ENCODE measurements at places on chromosomes 16 and 17.

DNA sequence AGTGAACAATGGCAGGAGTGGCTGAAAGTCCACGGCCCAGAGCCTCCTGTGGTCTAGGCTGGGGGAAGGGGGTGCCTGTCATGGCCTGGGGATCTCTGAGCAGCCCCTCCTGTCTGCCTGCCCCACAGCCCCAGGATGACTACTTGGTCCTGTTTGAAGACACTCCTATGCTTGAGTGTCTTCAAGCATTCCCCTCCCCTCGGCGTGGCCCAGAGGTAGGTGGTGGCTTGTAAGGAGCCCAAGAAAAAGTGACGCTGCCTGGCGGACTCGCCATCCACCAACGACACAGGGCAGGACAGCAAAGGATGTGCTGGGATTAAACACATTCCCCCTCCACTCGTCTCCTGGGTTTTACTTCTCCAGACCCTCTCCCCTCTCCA lies 5.7 kb downstream of the SULT1A1 start:
- DNase-seq: no peak

DNA sequence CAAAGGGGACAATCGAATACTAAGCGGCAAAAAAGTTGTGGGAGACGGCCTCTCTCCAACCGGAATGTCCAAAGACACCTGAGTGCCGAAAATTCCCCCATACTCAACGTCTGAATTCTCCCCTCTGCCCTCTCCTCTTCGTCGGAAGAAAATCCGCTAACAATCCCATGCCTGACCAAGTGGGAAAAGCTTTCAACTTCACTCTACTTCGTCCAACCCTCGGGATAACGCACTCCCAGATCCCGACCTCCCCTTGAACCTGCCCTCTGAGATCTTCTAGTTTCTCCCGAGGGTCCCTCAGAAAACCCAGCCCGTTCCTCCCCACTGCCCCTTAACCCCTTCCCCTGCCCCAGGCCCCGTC lies 961 bp downstream of the AMFR start:
- DNase-seq: no peak

- no peak for DNase-seq
Measured at GRCh38 chr17:11302401-11303186, 61.6 kb downstream of the SHISA6 start.

DNA sequence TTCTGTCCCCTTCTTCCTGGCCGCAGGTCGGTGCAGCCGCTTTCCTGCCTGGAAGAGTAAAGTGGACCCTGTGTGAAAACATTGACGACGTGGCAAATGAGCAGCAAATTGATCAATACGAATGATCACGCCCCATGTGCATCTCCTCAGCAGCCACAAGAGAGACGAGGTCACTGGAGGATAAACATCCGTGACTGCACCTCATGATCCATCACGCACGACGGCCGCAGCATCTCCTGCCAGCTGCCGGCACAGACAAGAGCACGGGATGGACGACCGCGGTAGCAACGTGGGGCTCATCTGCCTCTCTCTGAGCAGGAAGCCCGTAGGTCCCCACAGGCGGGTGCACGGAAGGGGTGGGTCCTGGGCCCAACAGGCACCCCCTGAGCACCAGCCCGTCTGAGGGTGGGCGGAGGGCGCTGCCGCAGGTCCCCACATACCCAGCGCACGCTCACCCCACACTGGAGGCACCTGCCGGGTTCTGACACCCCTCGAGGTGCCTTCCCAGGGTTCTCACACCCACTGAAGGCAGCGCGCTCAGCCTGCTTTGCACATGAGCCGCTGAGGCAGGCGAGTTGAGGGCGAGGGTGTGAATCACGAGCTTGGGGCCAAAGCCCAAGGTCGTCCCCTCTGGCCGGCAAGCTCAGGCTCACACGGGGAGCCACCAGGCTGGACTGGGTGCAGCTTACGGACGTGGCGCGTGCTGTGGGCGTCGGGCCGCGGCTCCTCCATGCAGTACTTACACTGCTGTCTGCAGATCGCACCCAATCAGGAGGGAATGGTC lies 12.3 kb upstream of the CDH15 start:
- DNase-seq: no peak

- no peak for DNase-seq
Measured at GRCh38 chr17:31521632-31522283, 130.3 kb downstream of the RAB11FIP4 start.

DNA sequence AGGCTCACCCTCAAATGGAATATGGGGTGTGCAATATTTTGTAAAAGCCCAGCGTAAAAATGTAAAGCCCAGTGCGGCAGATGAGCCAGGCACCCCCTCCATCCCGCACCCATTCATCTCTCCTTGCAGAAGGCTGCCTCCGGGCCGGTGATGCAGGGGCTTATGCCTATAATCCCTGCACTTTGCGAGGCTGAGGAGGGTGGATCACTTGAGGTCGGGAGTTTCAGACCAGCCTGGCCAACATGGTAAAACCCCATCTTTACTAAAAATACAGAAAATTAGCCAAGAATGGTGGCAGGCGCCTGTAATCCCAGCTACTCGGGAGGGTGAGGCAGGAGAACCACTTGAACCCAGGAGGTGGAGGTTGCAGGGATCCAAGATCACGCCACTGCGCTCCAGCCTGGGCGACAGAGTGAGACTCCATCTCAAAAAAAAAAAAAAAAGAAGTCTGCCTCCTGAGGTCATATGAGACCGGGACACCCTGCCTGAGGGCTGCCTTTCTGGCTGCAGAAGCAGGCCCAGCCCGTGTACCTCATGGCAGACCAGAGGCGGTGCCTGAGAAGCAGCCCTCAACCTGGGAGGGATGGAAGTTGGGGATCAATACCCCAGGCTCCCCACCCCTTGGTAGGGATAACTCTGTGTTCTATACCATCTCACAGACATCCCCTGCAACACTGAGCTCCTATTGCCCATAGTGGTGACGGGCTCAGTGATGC lies 17.5 kb upstream of the ATP2C2 start:
- DNase-seq: no peak

GRCh38 chr17:50556803-50557202 lies 3.7 kb upstream of the CACNA1G start:
- DNase-seq: no peak

DNA sequence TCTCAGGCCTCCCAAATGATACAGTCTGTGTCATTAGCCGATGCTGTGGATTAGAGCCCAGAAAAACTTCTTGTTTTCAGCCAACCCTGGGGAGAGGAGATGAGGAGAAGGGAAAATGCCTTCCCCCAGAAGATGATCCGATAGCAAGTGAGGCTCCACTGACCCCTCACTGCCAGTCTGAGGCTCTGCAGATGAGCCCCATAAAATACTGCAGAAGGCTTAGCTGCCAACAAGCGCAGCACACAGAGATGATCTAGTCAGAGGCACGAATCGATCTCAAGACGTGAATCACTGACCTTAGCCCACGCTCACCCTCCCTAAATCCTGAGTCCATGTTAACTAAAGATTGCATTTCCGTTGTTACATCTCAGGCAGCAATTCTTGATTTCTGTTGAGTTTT lies 31.5 kb downstream of the SALL1 start:
- no peak for DNase-seq

DNA sequence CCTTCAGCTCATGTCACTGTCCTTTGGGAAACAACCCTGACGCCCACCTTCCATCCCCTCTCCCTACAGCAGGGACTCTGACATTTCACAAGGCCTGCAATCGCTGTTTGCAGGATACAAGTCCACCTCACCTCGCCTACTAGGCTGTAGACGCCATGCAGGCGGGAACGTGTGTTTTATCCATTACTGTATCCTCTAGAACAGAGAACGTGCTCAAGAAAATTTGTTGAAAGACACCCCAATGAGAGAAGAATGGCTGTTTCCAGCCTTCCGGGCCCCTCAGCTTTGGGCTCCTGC lies 1.5 kb upstream of the TTYH2 start:
- DNase-seq: no peak

DNA sequence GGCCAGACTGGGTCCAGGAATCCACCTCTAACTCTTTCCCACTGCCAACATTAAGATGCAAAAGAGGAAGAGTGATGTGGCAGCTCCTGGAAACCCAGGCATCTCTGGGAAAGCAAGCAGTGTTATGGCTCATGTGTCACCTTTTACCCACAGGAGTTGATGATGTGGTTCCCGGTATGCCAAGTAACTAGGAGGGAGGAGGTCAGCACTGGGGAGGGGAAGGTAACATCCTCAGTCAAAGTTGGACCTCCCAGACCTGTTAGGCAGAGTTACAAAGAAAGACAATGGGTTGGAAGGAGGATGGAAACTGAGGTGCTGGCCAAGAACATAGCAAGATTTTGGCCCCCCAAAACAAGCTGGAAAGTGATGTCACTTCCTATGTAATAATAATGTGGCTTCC lies 11.4 kb downstream of the KRABD2 start:
- DNase-seq: no peak

- no peak for DNase-seq
Measured at GRCh38 chr17:68627956-68628575, 26.9 kb upstream of the FAM20A start.

DNA sequence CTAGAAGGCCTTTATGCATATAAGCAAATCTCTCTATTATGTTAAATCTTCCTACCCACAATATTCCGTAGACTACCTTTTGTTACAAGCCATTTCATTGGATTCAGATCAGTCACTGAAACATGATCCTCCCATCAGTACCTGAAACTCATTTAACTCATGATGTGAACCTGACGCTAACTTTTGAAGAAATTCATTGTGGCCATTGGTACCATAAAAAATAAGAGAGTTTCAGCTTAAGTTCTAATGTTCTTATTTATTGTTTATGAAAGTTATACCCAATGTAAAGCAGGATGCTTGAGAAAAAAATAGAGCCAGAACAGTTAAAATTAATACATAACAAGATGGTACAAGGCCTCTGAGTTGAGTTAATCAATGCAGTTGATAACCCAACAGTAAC lies 439.6 kb downstream of the KCNJ2 start:
- no peak for DNase-seq

DNA sequence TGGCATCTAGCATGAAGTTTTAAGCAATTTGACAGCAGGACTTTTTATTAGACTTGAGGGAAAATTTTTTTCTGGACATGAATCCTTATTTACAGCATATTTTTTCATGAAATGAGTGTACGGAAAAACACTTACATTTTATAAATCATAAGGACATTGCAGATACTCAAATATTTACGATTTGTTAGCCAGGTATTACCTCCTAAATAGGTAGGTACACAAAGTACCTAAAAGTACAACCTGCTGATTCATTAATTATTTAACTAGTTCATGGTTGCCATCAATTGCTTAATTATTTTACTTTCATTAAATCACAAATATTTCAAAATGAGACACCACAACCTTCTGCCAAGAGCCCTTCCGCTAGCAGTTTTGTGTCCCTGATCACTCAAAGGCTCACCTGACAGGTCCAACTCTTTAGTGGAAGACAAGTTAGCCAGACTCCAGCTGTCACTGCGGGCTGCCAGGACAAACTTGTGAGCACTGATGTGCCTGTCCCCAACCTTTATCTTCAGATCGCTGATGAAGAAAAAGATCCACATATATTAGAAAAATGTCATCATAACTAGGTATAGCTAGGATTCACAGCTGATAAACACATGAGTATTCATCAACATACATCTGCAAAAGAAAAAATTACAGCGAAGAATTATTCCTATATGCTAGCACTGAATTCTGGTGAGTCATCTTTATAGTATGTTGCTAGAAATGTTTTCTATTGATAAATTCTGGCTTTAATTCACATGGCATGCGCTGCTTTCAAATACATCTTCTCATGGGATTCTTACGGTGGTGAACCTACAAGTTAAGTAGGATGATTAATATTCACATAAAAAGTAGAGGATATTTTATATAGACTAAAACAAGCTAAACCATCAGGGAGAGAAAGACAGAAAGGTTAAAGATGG lies 28.2 kb downstream of the ANKFY1 start:
- DNase-seq: no peak

DNA sequence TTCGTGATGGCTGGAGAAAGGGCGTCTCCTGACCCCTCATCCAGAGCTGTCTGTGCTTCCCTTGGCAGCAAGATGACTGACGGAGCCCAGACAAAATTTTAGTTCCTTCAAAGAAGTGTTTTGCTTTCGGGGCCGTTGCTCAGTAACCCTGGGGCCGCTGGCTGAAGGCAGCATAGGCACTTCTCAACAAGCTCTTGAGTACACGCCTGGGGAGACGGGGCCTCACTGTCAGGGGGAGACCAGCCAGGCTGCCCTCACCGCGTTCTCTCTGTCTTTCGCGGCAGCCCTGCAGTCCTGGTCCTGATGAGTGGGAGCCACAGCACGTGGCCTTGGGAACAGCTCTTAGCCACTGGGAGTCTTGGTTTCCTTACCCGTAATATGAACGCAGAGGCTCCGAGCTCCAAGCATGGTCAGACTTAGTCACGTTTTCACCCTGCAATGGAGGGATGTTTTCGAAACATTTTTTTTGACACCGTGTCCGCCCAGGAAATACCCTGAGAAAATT lies 86.0 kb downstream of the IRF8 start:
- DNase-seq: no peak

GRCh38 chr16:14015948-14016347 lies 55.2 kb upstream of the MRTFB start:
- no peak for DNase-seq

DNA sequence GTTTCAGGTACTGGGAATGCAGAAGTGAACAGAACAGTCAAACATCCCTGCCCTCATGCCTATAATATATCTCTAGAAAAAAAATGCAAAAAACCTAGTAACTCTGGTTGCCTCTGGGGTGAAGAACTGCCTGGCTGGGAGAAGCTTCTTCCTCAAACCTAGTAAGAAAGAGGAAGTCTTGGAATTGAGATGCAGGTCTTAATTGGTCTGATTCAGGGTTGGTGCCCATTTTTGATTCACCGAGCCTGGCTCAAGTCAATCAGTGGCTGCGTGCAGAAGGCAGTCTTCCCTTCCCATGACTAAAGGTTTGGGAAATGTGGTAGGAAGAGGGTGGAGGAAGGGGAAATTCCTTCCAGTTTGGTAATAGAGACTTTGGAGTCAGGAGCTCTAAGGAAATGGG lies 22.4 kb downstream of the CDRT15 start:
- DNase-seq: no peak

GRCh38 chr17:32342603-32343325 lies 791 bp upstream of the C17orf75 start:
- no peak for DNase-seq

- no peak for DNase-seq
Measured at GRCh38 chr16:83231729-83232128, 576.0 kb upstream of the HSBP1 start.

- DNase-seq: no peak
Measured at GRCh38 chr16:73739049-73739769, 557.4 kb upstream of the PSMD7 start.
